Ovary (tissue), 10 donors: ENCODE measurements at places on chromosomes 4 and X. TPM values are rescaled to one million over a fixed set of nuclear protein-coding genes. Genes with fewer than 3 reads are reported as not detected.

Gene TSPAN6
- 44.5 TPM for total RNA-seq

Gene TRO
- 31.3 TPM for total RNA-seq

Gene DMRTC1B
- 4.3 TPM for total RNA-seq

Gene TDO2
- not detected for total RNA-seq

- no peak overlapping the region for H3K27ac ChIP-seq
- H3K36me3 ChIP-seq = no peaks in the 10 kb centered on the region
- H3K27me3 ChIP-seq = no peaks in the 10 kb centered on the region
Measured at GRCh38 chrX:106608016-106608415, 3.8 kb upstream of the RADX start.

DNA sequence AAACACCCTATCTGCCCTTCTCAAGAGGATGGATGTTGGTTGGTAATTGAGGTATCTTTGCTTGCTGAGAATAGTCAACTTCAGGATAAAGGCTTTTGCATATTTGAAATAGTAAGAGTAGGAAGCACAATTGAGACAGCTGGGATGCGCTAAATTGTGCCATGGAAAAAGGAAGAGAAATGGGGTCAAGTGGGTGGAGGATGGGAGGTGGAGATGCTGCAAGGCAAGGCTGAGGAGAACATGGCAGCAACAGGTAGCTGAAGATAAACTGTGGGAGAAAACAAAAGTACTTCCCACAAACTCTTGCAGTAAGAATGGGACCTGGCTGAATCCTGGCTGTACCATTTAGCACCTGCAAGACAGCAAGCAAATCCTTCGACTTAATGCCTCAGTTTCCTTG is 13.9 kb upstream of the CDS1 start:
- no peak for DNase-seq
- H3K4me3 ChIP-seq = no peak overlapping the region
- H3K27ac ChIP-seq = no peak overlapping the region
- H3K36me3 ChIP-seq = no peaks in the 10 kb centered on the region
- no peaks in the 10 kb centered on the region for H3K4me1 ChIP-seq

DNA sequence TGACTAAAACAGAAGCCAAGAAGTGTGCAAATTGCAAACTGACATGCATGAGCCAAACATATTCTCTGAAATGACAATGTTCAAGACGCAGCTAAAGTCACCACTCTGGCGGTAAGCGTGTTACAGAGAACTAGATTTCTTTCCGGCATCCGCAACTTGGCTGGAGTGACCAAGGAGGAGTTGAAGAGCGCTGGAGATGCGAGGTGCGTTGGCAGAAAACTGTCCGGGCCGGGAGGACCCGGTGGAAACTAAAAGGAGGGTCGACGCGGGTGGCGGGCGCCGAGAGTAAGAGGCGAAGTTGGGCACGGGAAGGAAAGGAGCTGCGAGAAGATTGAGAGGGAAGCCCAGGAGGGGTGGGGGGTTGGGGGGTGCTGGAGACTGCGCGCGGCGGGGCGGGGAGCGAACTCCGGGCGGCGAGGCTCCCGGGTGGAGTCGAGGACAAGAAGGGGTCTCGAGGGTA is 807 bp downstream of the SEL1L3 start:
- DNase-seq = no peak
- H3K4me3 ChIP-seq = peak overlapping the region; percentile 53
- no peaks in the 10 kb centered on the region for H3K27me3 ChIP-seq
- H3K36me3 ChIP-seq = no peaks in the 10 kb centered on the region
- H3K4me1 ChIP-seq = no peaks in the 10 kb centered on the region

- H3K4me1 ChIP-seq = no peaks in the 10 kb centered on the region
- no peaks in the 10 kb centered on the region for H3K27me3 ChIP-seq
- no peak overlapping the region for H3K4me3 ChIP-seq
- no peak overlapping the region for H3K27ac ChIP-seq
Measured at GRCh38 chr4:81164623-81165416, 50.2 kb downstream of the PRKG2 start.

DNA sequence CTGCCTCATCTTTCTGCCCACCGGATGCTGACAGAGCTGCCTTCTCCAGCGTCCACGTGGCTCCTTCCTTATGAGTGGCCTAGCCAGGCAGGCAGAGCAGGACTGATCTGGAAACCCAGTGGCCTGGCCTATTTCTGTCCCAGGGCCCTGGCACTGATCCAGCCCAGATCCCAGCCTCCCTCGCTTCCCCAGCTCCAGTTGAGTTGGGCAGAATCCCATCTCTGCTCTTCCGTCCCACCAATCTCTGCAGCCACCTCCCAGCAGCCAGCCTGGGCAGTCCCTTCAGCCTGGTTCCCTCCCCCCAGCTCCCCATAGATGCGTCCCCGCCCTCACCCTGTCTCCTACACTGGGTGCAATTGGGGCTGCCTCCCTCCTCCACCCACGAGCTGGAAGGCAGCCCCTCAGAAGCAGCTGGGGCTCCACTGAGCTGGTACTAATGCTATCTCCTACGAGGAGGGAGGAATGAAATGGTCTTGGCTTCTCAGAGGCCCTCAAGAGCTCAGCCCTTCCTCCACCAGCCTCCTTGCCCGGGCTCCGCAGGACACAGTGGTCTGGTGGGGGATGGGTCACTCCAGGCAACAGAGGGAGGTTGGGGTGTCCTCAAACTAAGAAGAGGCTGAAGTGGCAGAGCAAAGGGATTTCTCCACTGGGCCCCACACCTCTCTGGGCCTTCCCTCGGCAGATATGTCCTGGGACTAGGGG is 94.2 kb downstream of the PJA1 start:
- DNase-seq = peak; percentile 47
- no peak overlapping the region for H3K4me3 ChIP-seq
- H3K27me3 ChIP-seq = no peaks in the 10 kb centered on the region
- H3K36me3 ChIP-seq = no peaks in the 10 kb centered on the region

GRCh38 chrX:20378233-20378920 is 111.7 kb upstream of the RPS6KA3 start:
- no peaks in the 10 kb centered on the region for H3K27me3 ChIP-seq
- no peaks in the 10 kb centered on the region for H3K4me1 ChIP-seq
- no peaks in the 10 kb centered on the region for H3K36me3 ChIP-seq
- no peak for DNase-seq
- H3K4me3 ChIP-seq = no peak overlapping the region
